ENCODE measurements at places on chromosomes 6 and 20.

DNA sequence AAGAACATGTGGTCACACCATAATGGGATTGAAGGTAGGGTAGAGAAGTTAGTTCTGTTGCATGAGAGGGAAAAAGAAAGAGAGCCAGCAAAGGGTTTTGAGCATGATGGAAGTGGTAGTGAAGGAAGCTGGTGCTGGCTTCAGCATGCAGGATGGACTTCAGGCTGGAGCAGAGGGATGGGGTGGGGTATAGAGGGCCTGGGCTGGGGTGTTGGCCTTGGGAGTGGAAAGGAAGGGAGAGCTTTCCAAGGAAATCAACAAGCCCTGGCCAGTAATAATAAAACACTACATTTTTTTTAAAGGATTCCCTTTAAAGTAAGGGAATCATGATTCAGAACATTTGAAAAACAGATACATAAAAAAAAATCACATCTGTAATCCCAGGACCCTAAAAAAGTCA lies 61.2 kb downstream of the LAMA4 start:
- DNase-seq: no peak

DNA sequence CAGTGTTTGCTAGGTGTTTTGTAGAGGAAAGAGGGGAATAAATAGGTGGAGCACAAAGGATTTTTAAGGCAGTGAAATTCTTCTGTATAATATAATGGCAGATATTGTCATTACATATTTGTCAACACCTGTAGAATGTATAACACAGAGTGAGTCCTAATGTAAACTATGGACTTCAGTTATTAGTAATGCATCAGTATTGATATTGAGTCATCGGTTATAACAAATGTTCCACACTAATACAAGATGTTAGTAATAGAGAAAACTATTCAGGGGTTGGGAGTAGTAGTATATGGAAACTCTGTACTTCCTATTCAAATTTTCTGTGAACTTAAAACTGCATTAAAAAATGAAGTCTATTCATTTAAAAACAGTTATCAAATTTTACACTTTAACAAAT lies 299.2 kb downstream of the UBE3D start:
- no peak for DNase-seq

DNA sequence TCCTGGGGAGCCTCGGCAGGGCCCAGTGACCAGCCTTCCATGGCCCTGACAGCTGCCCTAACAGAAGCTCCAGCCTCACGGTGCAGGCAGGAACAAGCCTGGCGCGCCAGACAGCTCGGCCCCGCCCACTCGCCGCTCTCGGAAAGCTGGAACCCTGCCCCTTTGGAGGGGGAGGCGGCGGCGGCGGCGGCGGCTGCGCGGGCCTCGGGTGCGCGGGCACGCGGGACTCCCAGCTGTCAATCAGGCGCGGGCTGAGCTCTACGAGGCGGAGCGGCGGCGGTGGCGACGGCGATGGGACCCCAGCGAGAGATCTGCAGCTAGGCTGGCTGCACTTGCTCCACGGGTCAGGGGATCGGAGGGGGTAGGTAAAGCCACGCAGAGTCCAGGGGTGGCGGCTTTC lies at the start of gene NRSN1:
Gene NRSN1, plus strand, starts transcription at position 236 of the 400 bp plus-strand sequence. CDS start 8,113 bp downstream, outside the sequence.
- no peak for DNase-seq

DNA sequence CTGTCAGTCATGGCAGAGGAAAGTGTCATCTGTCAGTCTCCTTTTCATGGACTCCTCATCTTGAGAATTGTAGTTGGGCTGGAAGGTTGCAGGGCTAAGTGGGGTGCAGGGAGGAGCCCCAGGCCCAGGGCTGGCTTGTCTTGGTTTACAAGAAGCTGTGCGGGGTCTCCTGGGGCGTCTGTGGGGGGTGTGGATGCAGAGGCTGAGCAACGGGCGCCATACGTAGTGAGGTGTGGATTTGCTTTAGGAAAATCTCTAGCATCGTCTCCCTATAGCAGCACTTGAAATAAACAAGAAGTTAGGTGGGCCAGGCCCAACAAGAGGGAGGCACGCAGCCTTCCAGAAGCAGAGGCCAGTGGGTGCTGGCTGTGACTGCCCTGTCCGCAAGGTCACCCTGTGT lies 1.8 kb upstream of the SLC17A9 start:
- DNase-seq: no peak

GRCh38 chr6:132907231-132907630 lies 92.9 kb downstream of the RPS12 start:
- DNase-seq: no peak

- DNase-seq: no peak
Observed at GRCh38 chr6:136415351-136416007, 125.8 kb upstream of the BCLAF1 start.

DNA sequence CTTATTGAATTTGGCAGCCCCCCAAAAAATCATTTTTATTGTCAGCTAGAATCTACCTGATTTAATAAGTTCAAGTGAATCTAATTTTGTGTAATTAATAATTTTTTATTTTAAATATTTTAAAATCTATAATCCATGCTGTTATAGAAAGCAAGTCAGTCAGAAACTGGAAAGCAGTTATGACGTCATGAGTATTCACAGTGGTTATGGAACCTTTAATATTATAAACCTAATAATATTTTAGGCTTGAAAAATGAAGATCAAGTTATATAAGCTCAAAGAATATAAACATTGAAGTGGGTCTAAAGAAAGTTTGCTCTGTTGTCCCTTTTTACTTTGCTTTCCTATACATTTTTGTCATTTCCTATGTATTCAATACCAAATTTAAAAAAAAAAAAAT lies 1075.1 kb upstream of the EPHA7 start:
- DNase-seq: no peak

DNA sequence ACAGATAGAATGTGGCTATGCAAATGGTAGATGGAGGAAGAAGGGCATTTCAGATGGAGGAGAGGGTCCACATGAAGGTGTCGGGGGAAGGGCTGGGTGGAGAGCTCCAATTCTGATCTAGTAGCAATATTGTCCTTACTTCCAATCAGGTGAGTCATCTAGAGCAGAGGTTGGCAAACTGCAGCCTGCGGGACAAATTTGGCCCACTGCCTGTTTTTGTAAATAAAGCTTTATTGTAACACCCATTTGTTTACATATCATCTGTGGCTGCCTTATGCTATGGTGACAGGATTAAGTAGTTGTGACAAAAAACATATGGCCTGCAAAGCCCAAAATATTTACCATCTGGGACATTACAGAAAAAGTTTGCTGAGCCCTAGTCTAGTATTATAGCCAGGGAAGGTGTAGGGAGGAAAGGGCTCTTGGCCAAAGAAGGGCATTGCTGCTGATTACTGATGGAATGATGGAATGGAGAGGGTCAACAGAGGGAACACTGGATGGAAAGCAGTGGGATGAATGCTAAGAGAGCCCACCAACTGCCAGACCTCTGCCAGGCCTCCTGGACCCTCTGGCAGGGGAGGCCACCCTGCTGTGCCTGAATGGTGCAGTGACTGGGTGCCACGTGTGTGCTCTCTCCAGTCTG lies 79.8 kb downstream of the SLC22A23 start:
- DNase-seq: no peak

DNA sequence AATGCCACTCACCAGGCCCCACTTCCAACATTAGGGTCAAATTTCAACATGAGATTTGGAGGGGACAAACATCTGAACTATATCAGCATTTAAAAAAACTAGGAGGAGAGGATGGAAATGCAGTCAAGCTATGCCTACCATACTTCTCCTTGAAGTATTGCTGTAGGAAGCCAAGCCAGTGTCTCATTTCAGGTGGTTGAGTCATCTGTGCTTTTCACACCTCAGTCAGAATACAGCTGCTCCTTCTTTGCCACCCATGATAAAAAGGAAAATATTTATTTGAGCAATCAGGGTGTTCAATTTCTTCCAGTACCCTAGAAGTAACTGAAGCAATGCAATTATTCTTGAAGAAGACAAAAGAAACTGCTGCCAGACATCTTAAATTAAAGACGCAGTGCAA lies 47.0 kb upstream of the EEF1E1 start:
- no peak for DNase-seq

GRCh38 chr6:16519265-16520242 lies 241.7 kb downstream of the ATXN1 start:
- no peak for DNase-seq

- no peak for DNase-seq
Observed at GRCh38 chr6:142167071-142167470, 20.0 kb downstream of the VTA1 start.

GRCh38 chr6:130420911-130421310 lies 55.1 kb downstream of the TMEM200A start:
- DNase-seq: no peak

GRCh38 chr20:31869942-31870725 lies at the start of the genes DUSP15 and TTLL9:
Gene DUSP15 (minus strand): TSS chr20:31870527. CDS start chr20:31870337, 190 bp downstream.
Gene TTLL9 (plus strand): TSS chr20:31870634. CDS start chr20:31871127, 493 bp downstream.
- no peak for DNase-seq

GRCh38 chr6:154995254-154996015 lies at the start of gene TIAM2:
Gene TIAM2 (plus strand): TSS chr6:154995315. CDS start chr6:155129224, 133,909 bp downstream.
- DNase-seq: no peak

DNA sequence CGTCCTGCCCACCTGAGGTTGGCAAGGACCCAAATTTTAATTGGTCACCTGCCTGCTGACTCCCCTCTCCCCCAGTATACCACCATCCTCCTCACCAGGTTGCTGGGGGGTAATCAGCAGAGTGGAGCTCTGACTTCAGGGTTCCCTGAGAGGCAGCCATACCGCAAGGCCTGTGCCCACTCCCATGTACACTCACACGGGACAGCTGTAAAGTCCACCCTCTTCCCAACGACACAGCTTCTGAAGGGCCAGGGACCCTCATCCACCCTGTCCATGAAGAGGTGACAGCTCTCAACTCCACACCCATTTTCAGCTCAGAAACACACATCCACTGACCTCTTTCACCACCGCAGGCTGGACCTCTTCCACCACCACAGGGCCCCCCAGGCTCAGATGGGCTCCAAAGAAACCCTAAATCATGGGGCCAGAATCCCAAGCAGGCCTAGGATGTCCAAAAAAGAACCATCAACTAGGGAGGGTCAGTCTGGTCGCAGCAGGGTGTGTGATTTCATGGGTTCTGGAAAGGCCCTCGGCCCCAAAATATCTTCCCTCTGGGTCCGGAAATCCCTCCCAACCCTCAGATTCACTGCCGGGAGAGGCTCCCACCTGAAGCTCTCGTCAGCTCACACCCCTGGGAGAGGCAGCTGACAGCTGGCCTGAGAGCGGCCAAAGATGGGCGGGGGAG lies 30.0 kb downstream of the TFEB start:
- DNase-seq: no peak

GRCh38 chr20:9520086-9520485 lies 5.7 kb downstream of the LAMP5 start:
- no peak for DNase-seq

DNA sequence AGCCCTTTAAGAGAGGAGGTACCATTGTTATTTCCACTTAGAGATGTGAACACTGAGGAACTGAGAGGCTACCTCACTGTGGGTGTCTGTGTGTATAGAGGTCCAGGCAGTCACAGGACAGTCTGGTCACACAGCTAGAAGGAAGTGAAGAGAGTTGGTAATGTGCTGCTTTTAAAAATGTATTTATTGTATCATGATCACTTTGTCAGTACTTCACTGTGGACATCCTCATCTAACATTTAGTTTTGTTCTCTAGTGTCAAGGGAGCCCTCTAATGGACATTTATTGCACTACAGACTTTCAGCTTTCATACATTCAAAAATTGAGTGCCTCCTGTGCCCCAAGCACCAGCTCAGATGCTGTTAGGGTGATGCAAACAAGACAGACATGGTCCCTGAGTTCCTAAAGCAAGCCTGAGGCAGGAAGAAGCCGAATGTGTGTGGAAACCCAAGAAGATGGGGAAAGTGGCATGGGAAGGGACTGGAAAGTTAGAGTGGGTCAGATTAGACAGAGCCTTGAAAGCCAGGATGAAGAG lies 123.0 kb downstream of the SLC16A10 start:
- DNase-seq: peak; percentile 68

- DNase-seq: no peak
Observed at GRCh38 chr6:49541936-49542335, 8.5 kb upstream of the C6orf141 start.

DNA sequence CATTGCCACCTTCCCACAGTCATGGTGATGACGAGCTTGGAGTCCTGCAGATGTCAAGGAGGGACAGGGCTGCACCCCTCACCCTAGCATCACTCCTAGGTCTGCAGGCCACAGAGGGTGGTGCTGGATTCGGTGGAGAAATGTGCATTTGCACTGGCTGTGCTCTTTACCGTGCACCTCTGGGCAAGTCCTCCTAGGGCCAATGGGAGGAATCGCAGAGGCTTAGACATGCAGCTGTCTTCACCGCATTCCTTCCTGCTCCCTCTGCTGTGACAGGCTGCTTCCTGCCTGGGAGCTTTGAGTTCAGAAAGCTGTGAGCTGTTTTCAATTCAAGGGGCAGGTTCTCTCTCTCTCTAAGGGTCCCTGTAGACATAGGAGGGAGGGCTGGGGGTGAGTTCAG lies 85.1 kb downstream of the EDN3 start:
- no peak for DNase-seq

DNA sequence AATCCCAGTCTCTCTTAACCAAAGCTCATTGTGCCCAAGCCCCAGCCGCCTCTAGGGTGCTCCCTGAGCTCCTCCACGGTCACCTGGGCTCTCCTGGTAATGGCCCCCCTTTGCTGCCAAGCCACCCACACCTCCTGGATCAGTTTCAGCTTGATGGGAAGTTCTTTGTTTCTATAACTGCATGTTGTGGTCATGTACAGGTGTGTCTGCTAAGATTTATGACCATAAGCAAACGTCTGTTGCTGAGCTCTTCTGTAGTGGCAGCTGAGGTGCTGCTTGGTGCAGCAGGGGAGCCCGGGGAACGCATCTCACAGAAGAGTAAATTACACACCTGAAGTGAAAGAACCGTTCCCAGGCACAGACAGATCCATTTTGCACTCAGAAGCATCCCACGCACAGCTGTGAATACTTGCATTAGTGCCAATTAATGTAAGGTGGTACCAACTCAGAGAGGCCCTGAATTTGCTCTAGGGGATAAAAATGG lies 194.6 kb upstream of the ARID1B start:
- DNase-seq: no peak

DNA sequence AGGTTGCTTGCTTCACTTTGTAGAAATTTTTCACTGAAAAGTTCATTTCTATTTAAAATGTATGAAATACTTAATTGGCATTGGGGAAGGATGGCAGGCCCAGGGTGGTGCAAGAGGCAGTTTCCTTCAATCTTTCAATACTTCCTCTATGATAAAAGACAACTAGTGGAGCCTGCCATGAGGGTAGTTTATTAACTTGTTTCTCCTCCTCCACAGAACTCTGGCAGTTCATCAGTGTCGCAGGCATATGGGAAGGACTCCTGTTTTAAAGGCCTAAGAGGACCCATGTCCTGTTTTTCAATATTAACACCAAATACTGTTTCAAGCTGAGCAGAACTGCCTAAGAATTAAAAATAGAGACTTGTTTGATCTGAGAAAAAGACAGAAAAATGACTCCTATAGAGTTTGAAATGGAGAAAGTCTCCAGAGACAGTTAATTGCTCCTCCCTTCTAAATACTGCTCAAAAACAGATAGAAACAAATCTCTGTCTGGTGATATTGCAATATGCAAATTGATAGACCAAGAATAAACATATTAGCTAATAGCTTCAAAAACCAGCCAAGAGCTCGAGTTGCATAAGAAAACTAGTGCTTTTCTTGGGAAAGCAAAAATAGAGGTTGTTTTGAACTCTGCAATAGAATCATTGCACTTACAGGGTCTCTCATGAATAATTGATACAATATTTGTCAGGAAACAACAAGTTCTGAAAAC lies 665.7 kb upstream of the SLC35B3 start:
- no peak for DNase-seq
